ENCODE measurements at places on chromosomes 11 and 22. TPM values are rescaled to one million over a fixed set of nuclear protein-coding genes. Genes with fewer than 3 reads are reported as not detected.
A peak's percentile ranks its signal among the peaks of the same experiment; 100 is the strongest.

GRCh38 chr11:69860796-69861445 is 41.7 kb upstream of the FGF3 start:
- H3K27me3 ChIP-seq: no peaks in the 10 kb centered on the region
- H3K27ac ChIP-seq: no peak overlapping the region
- H3K4me3 ChIP-seq: no peak overlapping the region
- H3K4me1 ChIP-seq: no peaks in the 10 kb centered on the region

Gene P4HA3
- 0.84 TPM for total RNA-seq

Gene HEPHL1
- total RNA-seq: not detected

DNA sequence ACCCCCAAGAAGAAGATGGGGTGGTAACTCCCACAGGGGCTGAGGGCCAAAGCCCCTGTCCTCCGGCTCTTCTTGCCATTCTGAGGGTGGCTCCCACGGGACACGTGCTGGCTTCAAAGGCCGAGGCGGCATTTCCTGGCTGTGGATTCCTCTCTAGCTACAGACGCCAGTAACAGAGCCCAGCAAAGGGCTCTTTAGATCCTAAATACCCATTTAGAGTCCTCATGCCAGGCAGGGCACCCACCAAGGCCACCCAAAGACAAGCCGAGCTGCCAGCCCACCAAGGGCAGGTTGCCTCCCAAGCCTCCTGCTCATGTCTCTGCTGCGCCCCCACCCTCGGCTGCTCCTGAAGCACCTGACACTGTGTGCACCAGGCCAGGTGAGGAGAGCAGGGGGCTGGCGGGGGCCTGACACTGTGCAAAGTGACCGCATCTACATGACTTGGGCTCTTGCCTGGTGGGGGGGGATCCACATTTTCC is 5.7 kb downstream of the LRFN4 start:
- no peak overlapping the region for H3K27ac ChIP-seq
- no peak for DNase-seq
- no peaks in the 10 kb centered on the region for H3K4me1 ChIP-seq
- no peaks in the 10 kb centered on the region for H3K36me3 ChIP-seq
- H3K27me3 ChIP-seq: no peaks in the 10 kb centered on the region
- H3K4me3 ChIP-seq: no peak overlapping the region

DNA sequence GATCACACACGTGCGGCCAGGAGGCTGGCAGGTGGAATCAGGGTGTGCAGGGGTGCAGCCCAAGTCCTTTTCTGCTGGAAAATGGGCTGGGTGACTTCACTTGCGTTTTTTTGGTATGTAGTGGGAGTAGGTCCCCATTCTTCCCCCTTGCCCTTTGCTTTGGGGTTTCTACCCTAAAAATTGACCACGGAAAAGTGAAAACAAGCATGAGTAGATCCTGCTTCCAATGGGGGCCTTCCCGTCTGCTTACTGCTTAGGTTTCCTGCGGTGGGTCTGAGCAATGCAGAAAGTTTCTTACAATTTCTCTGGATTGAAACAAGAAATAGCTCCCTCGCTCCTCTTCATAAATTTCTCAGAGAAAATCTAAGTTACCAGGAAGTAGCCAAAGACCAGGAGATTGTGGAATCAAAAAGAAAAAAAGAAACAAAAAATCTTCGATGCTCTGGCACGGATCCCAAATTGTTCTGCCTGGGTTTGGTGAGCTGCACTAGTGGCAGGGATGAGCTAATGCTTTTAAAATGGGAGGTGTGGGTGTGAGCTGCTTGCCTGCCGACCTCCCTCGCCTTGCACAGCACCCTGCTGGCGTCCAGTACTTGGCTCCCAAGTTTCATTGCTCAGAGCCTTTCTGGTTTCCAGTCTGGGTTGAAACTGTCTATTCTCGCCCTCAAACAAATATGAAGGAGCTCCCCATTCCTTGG is 2.4 kb downstream of the TIMP3 start:
- H3K36me3 ChIP-seq: no peaks in the 10 kb centered on the region
- DNase-seq: no peak
- no peaks in the 10 kb centered on the region for H3K27me3 ChIP-seq
- peaks cover 4% of the 10 kb centered on the region for H3K4me1 ChIP-seq
- peak overlapping the region; percentile 61 for H3K4me3 ChIP-seq

- no peaks in the 10 kb centered on the region for H3K27me3 ChIP-seq
- no peak overlapping the region for H3K27ac ChIP-seq
- no peaks in the 10 kb centered on the region for H3K4me1 ChIP-seq
- DNase-seq: no peak
- no peaks in the 10 kb centered on the region for H3K36me3 ChIP-seq
- H3K4me3 ChIP-seq: no peak overlapping the region
These were observed 6.2 kb upstream of the SYT8 start for GRCh38 chr11:1828542-1828941.

- H3K27me3 ChIP-seq: no peaks in the 10 kb centered on the region
- no peak overlapping the region for H3K4me3 ChIP-seq
- no peaks in the 10 kb centered on the region for H3K36me3 ChIP-seq
- peak; percentile 60 for DNase-seq
These were observed 8.2 kb upstream of the TBC1D22A start for GRCh38 chr22:46754110-46754799.

DNA sequence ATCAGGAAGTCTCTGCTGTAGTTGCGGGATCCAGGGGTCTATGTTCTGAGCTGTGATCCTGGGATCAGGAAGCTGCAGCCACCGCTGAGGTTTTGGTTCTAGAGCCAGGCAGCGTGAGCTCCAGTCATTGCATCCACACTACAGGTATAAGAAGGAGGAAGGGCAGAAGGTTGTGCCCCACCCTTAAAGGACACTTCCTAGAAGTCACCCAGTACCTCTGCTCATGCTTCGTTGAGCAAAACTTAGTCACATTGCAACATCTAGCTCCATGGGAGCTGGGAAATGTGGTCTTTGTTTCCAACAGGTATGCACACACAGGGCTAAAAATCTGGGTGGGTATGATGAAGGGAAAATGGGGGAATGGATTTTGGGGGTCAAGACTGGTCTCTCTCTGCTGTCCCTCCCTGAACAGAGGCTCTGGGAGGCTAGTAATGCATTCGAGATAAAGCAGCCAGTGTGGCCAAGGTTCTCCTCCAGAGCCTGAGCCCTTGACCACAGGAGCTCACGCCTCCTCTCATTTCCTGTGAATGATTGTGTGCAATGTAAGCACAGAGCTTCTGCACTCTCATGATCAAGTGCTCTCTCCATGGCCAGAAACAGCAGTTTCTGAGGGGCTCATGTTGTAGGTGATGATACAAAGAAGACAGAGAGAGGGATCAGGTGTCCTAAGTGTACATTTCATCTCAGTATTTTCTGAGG is 86.8 kb upstream of the OR4B1 start:
- no peak for DNase-seq
- H3K27ac ChIP-seq: no peak overlapping the region
- no peak overlapping the region for H3K4me3 ChIP-seq
- no peaks in the 10 kb centered on the region for H3K4me1 ChIP-seq
- H3K27me3 ChIP-seq: no peaks in the 10 kb centered on the region

DNA sequence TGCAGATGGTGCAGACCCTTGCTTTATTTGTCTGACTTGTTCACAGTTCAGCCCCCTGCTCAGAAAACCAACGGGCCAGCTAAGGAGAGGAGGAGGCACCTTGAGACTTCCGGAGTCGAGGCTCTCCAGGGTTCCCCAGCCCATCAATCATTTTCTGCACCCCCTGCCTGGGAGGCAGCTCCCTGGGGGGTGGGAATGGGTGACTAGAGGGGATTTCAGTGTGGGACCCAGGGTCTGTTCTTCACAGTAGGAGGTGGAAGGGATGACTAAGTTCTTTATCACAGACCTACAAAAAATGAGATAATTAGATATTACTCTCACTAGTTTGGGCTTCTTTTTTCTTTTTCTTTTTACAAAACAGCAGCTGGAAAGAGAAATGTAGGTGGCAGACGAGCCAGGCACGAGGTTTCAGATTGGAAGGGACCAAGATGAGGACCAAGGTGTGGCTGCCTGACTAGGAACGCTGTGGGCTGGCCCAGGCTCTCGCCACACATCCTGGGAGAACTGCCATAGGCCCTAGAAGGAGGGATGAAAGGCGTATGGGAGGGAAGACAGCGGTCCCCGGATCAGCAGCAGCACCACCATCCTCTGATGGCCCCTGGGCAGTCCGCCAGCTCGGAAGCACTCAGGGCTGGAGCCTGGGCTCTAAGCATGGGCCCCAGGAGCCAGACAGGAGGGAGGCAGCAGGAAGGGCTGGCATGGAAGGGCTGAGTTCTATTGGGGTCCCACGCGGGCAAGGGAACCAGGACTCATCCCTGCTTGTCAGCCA is 14.2 kb downstream of the TXN2 start:
- H3K27me3 ChIP-seq: no peaks in the 10 kb centered on the region
- DNase-seq: no peak
- H3K27ac ChIP-seq: no peak overlapping the region
- peaks cover 10% of the 10 kb centered on the region for H3K4me1 ChIP-seq

GRCh38 chr11:67275606-67276409 is 9.5 kb downstream of the GRK2 start:
- no peaks in the 10 kb centered on the region for H3K27me3 ChIP-seq
- peaks cover 50% of the 10 kb centered on the region for H3K4me1 ChIP-seq
- H3K4me3 ChIP-seq: no peak overlapping the region
- no peaks in the 10 kb centered on the region for H3K36me3 ChIP-seq
- DNase-seq: peak; percentile 23

GRCh38 chr11:67731583-67731982 is 57.2 kb upstream of the ALDH3B2 start:
- H3K4me3 ChIP-seq: no peak overlapping the region
- H3K36me3 ChIP-seq: no peaks in the 10 kb centered on the region

- no peaks in the 10 kb centered on the region for H3K36me3 ChIP-seq
- no peaks in the 10 kb centered on the region for H3K27me3 ChIP-seq
- H3K4me1 ChIP-seq: no peaks in the 10 kb centered on the region
These were observed 512.5 kb downstream of the OPCML start for GRCh38 chr11:133019545-133020371.

DNA sequence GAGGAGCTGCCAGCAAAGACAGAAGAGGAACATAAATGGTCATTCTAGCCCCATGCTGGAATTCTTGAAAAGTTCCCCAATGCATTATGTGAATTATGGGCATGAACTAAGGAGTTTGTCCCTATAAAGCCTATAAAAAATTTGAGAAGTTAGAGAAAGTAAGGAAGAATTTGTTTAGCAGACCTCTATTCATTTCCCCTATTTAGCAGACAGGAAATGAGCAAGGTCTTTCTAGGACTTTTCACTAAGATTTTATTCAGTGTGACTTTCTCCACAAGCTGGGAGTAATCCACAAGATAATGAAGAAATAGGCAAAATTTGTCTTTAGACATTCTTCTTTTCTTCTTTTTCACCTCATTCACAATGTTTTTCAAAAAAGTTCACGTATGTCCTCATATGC is 20.0 kb downstream of the PRRG4 start:
- no peaks in the 10 kb centered on the region for H3K4me1 ChIP-seq
- no peaks in the 10 kb centered on the region for H3K36me3 ChIP-seq

GRCh38 chr11:35791088-35791958 is 128.7 kb downstream of the TRIM44 start:
- peaks cover 7% of the 10 kb centered on the region for H3K4me1 ChIP-seq
- no peak for DNase-seq
- no peak overlapping the region for H3K4me3 ChIP-seq

Gene MLC1
- not detected for total RNA-seq

Gene HBE1
- total RNA-seq: 2.2 TPM

- no peak overlapping the region for H3K27ac ChIP-seq
- no peaks in the 10 kb centered on the region for H3K27me3 ChIP-seq
- no peaks in the 10 kb centered on the region for H3K36me3 ChIP-seq
- DNase-seq: no peak
These were observed 7.3 kb downstream of the APOBEC3B start for GRCh38 chr22:38989466-38989865.

GRCh38 chr11:27716835-27717234 is 16.6 kb upstream of the BDNF start:
- H3K27me3 ChIP-seq: no peaks in the 10 kb centered on the region
- H3K36me3 ChIP-seq: no peaks in the 10 kb centered on the region
- DNase-seq: no peak
- H3K4me1 ChIP-seq: peaks cover 7% of the 10 kb centered on the region
- H3K27ac ChIP-seq: no peak overlapping the region
- no peak overlapping the region for H3K4me3 ChIP-seq

Gene PLET1
- total RNA-seq: not detected

- DNase-seq: no peak
- H3K27me3 ChIP-seq: no peaks in the 10 kb centered on the region
- no peak overlapping the region for H3K27ac ChIP-seq
- peaks cover 9% of the 10 kb centered on the region for H3K4me1 ChIP-seq
- H3K4me3 ChIP-seq: no peak overlapping the region
- H3K36me3 ChIP-seq: no peaks in the 10 kb centered on the region
These were observed 78.5 kb downstream of the PLEKHA7 start for GRCh38 chr11:16935518-16936302.

GRCh38 chr11:32892355-32893092 is at the start of gene QSER1:
QSER1 (plus strand) TSS chr11:32892811; CDS start chr11:32893126, 315 bp downstream.
- DNase-seq: peak; percentile 83
- peaks cover 2% of the 10 kb centered on the region for H3K4me1 ChIP-seq
- H3K36me3 ChIP-seq: no peaks in the 10 kb centered on the region

- H3K4me1 ChIP-seq: peaks cover 3% of the 10 kb centered on the region
- no peak overlapping the region for H3K4me3 ChIP-seq
- H3K27me3 ChIP-seq: no peaks in the 10 kb centered on the region
- DNase-seq: no peak
- no peak overlapping the region for H3K27ac ChIP-seq
- H3K36me3 ChIP-seq: no peaks in the 10 kb centered on the region
These were observed 5.2 kb upstream of the ARRB1 start for GRCh38 chr11:75356613-75357012.

GRCh38 chr22:28139961-28140360 is 220.9 kb upstream of the PITPNB start:
- no peak for DNase-seq
- no peak overlapping the region for H3K4me3 ChIP-seq
- no peaks in the 10 kb centered on the region for H3K36me3 ChIP-seq
- H3K27ac ChIP-seq: no peak overlapping the region
- peaks cover 26% of the 10 kb centered on the region for H3K4me1 ChIP-seq

- H3K27me3 ChIP-seq: no peaks in the 10 kb centered on the region
- no peaks in the 10 kb centered on the region for H3K4me1 ChIP-seq
- no peak for DNase-seq
- no peak overlapping the region for H3K4me3 ChIP-seq
- no peaks in the 10 kb centered on the region for H3K36me3 ChIP-seq
These were observed 212.1 kb downstream of the NELL1 start for GRCh38 chr11:20881328-20882079.

DNA sequence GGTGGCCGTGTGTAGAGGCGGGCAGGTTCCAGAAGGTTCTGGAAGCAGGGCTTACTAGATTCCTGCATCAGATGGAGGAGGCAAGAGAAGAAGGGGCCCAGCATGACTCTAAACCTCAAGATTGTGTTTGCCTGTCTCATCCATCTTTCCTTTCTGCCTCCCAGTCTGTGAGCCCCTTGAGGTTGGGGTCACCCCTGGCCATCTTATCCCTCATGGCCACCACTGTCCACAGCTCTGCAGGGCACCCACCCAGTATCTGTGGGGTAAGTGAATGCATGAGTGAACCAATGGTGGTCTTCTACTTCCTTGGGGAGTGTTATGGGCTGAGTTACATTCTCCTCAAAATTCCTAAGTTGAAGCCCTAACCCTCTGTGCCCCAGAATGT is 79.3 kb downstream of the MYEOV start:
- no peak overlapping the region for H3K4me3 ChIP-seq
- no peaks in the 10 kb centered on the region for H3K27me3 ChIP-seq
- H3K36me3 ChIP-seq: no peaks in the 10 kb centered on the region
- no peaks in the 10 kb centered on the region for H3K4me1 ChIP-seq
